B cell (primary cell): ENCODE measurements at places on chromosomes 12 and 14.

DNA sequence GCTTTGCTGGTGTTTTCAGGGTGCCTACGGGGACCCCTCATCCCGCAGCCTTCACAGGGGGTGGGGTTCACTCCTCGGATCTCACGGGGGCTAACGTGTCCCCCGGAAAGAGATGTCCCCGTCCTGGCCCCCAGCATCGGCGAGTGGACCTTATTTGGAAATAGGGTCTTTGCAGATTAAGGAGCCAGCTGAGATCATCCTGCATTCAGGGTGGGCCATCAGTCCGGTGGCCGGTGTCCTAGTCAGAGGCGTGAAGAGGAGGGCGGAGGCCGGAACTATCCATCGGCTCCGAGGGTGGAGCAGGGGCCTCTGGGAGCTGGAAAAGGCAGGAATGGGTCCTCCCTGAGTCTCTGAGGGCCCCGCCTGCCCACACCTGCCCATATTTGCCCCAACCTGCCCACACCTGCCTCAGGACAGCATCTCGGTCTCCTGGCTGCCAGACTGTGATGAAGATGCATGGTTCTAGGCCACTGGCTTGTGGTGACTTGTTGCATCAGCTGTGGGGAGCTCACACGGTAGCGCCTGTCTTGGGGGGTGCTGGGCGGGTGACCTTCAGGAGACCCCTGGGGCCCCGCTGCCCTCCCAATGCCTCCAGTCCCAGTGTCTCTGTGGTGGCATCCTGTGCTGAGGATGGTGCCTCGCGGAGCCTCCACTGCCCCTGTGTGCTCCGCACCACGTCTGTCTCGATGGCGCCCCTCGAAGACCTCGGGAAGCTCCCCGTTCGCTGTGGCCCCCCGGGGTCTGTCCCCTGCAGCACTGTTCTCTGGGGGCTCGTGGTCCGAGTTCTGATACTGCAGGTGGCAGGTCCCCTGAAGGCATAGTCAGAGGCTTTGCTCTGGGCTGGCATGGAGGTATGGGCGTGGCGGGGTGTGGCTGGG lies 14.7 kb downstream of the NOC4L start:
- DNase-seq = no peak

GRCh38 chr14:68607081-68607866 lies 185.6 kb downstream of the ZFP36L1 start:
- DNase-seq = no peak

DNA sequence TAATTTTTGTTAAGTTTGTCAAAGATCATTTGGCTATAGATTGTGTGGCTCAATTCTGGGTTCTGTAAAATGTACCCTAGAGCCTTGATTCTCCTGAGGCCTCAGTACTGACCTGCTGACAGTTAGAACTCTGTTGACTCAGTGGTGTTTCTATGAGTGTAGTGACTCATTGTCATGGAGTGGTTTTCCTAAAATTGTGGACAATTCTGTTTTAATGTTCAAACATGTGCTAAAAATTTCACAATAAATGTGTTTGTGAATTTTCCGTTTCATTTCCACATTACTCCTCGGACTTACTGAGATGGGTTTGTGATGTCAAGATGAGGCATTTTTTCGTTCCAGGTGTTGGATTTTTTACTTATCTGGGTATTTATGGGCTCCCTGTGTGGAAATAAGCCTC lies 695.9 kb downstream of the TMEM121 start:
- DNase-seq = no peak

DNA sequence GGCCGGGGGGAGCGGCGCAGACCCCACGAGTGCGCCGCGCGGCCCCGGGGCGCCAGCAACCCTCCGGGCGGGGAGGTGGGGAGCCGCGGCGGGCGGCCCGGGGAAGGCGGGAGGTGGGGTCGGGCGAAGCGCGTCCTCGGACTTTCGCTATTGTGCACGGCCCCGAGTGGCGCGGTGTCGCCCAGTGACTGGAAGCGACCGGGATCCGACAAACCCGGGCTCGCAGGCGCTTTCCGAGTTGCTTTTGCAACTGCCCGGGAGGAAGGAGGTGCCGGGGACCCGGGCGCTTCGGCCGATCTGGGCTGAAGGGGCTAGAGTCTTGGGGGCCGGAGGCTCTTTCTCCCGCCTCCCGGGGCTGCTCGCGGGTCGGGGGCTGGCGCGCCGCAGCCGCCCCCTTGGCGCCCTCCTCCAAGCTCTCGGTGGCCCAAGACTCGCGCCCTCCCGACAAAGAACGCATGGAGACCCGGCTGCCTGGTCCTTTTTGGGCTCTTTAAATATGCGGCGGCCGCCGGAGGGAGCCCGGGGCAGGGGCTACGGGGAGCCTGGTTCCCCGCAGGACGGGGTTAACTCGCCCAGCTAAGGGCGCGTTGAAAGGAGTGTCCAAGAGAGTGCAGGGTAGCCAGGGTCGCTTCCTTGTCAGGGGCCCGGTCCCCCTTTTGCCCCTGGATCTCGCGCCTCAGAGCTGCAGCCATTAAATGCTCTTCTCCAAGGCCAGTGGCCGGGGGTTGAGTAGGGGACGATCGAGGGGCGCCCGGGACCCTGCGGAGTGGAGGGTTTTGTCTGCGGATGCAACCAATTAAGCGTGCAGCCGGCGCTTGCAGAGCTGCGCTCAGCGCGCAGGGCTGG lies 1.4 kb downstream of the HMGA2 start:
- DNase-seq = peak; percentile 18

- peak; percentile 86 for DNase-seq
Observed at GRCh38 chr12:1583421-1584078, 10.8 kb downstream of the FBXL14 start.

- DNase-seq = no peak
Observed at GRCh38 chr12:79843978-79844377, 90.9 kb downstream of the PPP1R12A start.

- DNase-seq = no peak
Observed at GRCh38 chr14:58826845-58827686, 189.3 kb downstream of the DACT1 start.

DNA sequence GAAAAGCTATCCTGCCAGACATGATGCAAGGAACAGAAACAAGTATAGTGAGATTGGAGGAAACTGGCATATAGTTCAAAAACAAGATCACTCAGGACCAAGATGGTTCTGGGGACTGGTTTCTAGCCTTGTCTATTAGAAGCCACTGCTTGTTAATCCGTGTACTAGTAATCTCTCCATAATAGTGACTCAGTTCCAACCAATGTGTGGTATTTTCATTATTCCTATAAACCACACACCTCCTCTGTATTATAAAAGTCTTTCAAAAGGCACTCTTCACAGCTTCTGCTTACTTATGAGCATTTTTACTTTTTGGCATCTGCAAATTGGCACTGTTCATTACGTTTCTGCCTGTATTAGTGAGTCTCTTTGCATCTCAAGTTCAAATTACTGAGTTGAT lies 140.3 kb downstream of the SLC6A15 start:
- DNase-seq = no peak

GRCh38 chr14:50038398-50039119 lies 77.8 kb downstream of the VCPKMT start:
- DNase-seq = peak; percentile 50

- DNase-seq = peak; percentile 48
Observed at GRCh38 chr12:11545484-11546330, 103.8 kb upstream of the ETV6 start.

DNA sequence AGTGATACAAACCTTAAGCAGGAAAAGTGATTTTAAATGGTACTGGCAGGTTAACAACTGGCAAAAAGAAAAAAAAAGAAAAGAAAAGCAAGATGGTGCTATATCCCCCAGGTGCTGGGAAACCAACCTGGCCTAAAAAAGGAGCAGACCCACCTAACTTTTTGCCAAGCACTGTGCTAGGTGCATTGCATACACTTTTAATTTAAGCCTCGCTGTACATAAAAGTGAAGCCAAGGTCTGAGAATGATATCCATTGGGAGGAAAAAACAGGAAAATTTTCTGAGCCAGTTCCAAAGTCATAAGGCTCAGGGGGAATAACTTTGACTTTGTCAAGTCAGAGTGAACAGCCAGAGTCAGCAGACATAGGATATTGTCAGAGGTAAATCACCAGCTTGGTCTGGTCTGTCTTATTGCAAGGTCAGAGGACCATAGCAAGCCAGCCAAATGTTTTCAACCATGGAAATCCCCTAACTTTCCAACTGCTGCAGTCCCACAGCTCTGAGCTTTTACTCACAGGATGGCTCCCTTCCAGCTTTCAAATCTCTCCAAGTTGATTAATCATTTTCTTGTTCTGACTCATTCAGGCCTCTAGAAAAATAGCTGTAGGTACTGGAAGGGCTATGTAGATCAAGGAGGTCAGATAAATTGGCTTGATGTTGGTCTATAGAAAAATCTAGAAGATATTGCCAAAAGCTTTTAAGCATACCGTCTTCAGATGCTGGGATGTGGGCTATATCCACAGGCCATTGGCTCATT lies 412.9 kb downstream of the RAD51B start:
- DNase-seq = no peak

- no peak for DNase-seq
Observed at GRCh38 chr14:90732718-90733117, 83.5 kb downstream of the TTC7B start.

DNA sequence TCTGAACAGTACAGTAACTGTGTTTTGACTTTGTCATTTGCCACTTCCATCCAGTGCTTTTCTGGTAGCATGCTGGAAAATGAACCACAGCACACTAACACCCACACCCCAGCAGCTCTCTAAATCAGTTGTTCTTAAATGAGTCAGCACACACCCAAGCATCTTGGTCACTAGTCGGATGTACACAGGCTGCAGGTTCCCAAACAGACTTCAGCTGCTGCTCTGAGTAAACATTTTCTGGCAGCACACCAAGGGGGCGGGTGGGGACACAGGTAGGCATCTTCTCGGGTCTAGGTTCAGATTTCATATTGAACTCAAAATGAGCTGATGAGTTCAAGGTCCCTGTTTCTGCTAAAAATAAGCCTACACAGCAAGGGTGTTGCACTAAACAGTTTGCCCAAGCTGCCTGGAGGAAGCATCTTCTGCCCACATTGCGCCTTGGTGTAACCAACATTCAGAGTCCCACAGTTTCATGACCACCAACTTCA lies 39.8 kb downstream of the IFNG start:
- no peak for DNase-seq

GRCh38 chr12:111773801-111774551 lies 7.2 kb downstream of the ALDH2 start:
- DNase-seq = peak; percentile 63

GRCh38 chr14:99118946-99119345 lies 153.1 kb downstream of the BCL11B start:
- DNase-seq = no peak

GRCh38 chr14:71918955-71919354 lies 13.3 kb upstream of the RGS6 start:
- DNase-seq = no peak

DNA sequence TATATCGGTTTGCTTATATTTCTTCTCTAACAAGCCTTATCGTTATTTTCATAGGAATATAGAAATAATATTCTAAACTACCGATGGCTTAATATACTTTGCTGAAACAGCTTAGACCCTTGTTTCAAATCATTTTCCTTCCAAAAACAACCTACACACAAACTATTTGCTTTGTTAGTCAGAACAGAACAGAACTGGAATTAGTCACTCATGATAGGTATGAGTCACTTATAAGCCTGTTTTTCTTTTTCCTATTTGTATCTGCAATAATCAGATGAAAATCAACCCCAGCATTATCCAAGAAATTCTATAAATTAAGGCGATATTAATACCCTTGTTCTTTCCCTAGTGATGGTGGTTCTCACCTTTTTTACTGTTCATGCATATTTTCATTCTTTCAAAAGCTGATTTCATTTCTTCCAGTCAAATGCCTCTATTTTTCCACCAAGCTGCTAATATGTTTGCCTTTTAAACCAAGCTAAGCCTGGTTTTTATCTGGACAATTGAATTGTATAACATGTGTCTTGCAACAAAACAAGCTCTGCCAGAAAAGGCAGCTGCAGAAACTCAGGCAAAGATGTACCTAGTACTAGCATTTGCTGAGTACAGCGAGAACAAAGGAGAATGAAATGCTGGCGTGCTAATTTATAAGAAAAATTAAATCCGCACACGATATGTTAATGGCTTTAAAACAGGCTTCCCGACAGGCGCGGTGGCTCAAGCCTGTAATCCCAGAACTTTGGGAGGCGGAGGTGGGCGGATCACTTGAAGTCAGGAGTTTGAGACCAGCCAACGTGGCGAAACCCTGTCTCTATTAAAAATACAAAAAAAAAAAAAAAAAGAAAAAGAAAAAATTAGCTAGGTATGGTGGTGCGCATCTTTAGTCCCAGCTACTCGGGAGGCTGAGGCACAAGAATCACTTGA lies 1418.2 kb downstream of the AACS start:
- no peak for DNase-seq

DNA sequence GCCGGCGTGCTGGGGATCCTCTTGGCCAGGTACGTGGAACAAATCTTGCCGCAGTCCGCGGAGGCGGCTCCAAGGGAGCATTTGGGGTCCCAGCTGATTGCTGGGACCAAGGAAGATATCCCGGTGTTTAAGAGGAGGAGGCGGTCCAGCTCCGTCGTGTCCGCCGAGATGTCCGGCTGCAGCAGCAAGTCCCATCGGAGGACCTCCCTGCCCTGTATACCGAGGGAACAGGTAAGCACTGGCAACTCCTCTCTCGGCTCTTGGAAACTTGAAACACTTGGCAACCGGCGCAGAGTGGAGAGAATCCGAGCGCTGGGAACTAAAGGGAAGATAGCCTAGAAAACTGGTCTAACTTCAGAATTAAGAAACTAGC lies 1.7 kb downstream of the PDE3A start:
- DNase-seq = no peak

GRCh38 chr12:94710933-94711332 lies 60.6 kb upstream of the TMCC3 start:
- DNase-seq = peak; percentile 57

- DNase-seq = peak; percentile 53
Observed at GRCh38 chr12:65278576-65279368, at the start of gene MSRB3. Gene MSRB3, plus strand, starts transcription at chr12:65278683. Its CDS starts 29,897 bp downstream, at chr12:65308580.
